Lower lobe of right lung (tissue), 2 donors: ENCODE measurements at places on chromosomes 12 and 14. TPM values are rescaled to one million over a fixed set of nuclear protein-coding genes. Genes with fewer than 3 reads are reported as not detected.

DNA sequence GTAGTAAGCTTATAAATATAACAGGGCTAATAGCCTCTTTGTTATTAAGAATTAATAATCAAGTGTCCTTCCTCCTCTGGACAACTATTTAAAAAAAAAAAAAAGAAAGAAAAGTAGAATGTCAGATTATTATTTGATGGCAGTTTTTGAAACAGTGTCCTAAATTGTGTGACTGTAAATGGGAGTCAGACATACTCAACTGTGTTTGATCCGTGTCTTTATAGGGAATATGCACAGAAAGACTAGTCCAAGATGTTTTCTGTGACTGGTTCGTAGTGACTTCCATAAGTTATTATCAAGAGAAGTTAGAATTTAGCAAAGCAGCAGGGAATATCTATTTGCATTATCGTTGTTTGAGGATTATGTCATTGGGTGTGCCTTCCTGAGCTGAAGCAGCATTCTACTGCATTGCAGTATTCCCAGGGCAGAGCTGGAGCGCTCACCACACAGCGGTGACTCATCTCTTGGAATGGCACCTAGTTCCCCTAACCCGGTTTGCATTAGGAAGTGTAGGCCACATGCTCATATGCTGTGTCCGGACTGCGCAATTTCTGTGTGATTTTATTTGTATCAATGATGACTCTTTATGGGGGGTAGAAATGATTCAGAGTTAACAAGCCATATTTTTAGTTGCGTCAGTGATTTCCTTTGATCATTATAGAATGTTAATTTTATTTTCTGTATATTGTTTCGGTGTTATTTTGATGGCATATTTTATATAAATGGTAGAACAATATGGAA, 7.9 kb downstream of the DYNC1H1 start:
- no peaks in the 10 kb centered on the region for H3K27me3 ChIP-seq
- H3K4me1 ChIP-seq = peaks cover 54% of the 10 kb centered on the region
- H3K36me3 ChIP-seq = peaks cover 34% of the 10 kb centered on the region
- peak overlapping the region; percentile 69 for H3K27ac ChIP-seq

The SERPINA9 gene
- total RNA-seq = not detected

GRCh38 chr14:106665814-106666213, 1139.4 kb downstream of the TMEM121 start:
- DNase-seq = no peak
- H3K4me1 ChIP-seq = no peaks in the 10 kb centered on the region
- no peak overlapping the region for H3K4me3 ChIP-seq
- H3K36me3 ChIP-seq = no peaks in the 10 kb centered on the region
- H3K27ac ChIP-seq = no peak overlapping the region

The ACSM4 gene
- total RNA-seq = not detected

DNA sequence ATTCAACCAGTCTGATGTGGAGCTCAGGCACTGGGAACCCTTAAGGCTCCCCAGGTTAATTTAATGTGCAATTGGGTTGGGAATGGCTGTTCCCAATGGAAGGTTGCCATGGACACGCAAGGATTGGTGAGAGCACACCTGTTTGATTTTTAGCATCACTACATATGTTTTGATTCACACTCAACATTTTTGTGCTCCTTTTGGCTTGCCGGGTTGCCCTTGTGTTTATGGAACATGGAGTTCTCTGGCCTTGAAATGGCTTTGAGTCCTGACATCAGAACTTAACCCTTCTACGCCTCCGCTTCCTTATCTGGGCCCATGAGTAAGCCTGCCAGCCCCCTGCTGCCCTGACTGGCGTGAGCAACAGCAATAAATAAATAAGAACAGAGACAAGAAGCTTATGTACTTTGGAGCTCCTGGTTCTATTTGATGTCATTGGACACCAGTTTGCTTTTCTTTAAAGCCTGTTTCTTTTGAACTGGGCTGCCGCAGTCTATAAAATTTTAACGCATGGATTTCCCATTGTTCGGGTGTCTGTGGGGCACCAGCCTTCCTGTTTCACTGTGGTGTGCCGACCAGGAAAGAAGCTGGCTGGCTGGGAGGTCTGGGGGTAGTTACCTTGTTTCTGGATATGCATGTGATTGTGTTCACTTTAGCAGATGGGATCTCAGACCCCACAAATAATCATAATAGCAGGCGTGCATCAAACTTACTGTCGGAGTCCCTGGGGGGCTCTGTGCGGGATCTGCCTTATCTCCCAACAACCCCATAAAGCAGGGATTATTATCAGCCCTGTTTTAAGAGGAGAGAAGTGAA, 27.8 kb downstream of the TBX3 start:
- no peak for DNase-seq
- no peak overlapping the region for H3K4me3 ChIP-seq
- no peaks in the 10 kb centered on the region for H3K36me3 ChIP-seq
- peaks cover 8% of the 10 kb centered on the region for H3K27me3 ChIP-seq
- H3K27ac ChIP-seq = peak overlapping the region; percentile 18

DNA sequence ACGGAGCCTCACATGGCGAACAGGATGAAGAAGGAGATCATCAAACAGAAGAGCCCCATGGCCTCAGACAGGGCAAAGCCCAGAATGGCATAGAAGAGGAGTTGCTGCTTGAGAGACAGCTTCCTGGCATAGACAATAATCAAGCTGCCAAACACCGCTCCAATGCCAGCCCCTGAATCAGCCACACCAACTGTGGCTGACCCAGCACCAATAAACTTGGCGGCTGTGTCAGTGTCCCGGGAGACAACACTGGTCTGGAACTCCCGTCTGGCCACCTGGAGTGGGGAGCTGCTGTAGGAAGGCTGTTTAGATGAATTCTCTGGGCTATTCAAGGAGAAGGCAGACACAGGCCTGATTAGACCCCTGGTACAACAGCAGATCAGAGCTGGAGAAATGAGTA, 100.1 kb downstream of the HEATR5A start:
- no peaks in the 10 kb centered on the region for H3K27me3 ChIP-seq
- H3K4me1 ChIP-seq = no peaks in the 10 kb centered on the region
- peaks cover 59% of the 10 kb centered on the region for H3K36me3 ChIP-seq
- H3K27ac ChIP-seq = no peak overlapping the region
- H3K4me3 ChIP-seq = no peak overlapping the region
- DNase-seq = no peak

The DCAF5 gene
- total RNA-seq = 54.5 TPM

GRCh38 chr14:105123064-105123665, 45.4 kb downstream of the JAG2 start:
- DNase-seq = no peak
- H3K36me3 ChIP-seq = no peaks in the 10 kb centered on the region
- no peak overlapping the region for H3K27ac ChIP-seq
- H3K4me1 ChIP-seq = peaks cover 14% of the 10 kb centered on the region
- no peak overlapping the region for H3K4me3 ChIP-seq
- H3K27me3 ChIP-seq = peaks cover 3% of the 10 kb centered on the region

- H3K4me3 ChIP-seq = no peak overlapping the region
- H3K27ac ChIP-seq = no peak overlapping the region
- DNase-seq = no peak
- H3K27me3 ChIP-seq = no peaks in the 10 kb centered on the region
Observed at GRCh38 chr14:55955175-55955574, 163.0 kb upstream of the PELI2 start.

DNA sequence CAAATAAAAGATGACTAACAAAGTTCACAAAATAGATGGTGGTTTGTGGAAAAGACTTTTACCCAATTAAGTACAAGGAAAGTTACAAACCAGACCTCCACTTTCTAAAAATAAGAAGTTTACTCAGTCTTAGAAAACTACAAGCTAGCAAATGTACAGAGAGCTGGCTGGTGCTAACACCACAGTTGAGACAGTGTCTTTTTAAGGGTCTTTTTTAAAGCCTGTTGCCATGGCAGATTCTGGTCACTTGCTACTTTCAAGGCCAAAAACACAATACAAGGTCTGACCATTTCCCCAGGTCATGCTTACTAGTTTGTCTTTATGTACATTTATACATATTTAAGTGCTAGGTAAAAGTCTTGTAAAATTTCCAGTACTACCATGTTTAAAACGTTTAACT, 2.4 kb downstream of the BTG1 start:
- peak overlapping the region; percentile 99 for H3K27ac ChIP-seq
- no peaks in the 10 kb centered on the region for H3K27me3 ChIP-seq
- H3K4me1 ChIP-seq = peaks cover 12% of the 10 kb centered on the region
- no peak for DNase-seq

The SDR39U1 gene
- 61.6 TPM for total RNA-seq

The HRK gene
- total RNA-seq = 0.18 TPM

DNA sequence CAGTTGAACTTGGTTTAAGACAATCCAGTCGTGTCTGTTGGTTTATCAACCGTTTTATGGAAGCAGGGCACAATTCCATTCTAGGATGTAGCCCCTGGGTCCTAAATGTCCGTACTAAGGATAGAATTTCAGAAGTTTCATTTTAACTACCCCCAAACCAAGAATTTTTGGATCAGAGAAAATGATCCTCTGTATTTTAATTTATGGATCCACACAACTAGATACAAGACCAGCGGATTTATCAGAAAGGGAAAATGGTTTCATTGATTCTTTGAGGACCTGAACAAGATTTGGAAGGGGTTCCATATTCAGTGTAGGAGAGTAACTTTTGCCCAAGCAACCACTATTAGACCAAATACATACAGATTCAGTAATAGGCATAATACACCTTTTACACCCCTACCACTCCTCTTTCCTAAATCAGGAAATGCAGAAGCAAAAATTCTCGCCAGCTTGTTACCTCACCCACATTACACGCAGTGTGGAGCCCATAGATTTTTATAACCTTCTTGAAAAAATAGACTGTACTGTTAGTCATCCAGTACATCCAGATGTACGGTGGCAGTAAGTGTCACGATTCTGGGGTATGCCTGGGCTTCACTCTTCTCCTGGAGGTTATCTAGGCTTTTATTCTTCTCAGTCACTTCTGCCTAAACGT, 1.4 kb upstream of the FBXL14 start:
- peaks cover 41% of the 10 kb centered on the region for H3K4me1 ChIP-seq
- H3K27me3 ChIP-seq = no peaks in the 10 kb centered on the region
- no peaks in the 10 kb centered on the region for H3K36me3 ChIP-seq
- peak overlapping the region; percentile 92 for H3K4me3 ChIP-seq
- DNase-seq = no peak

- no peaks in the 10 kb centered on the region for H3K36me3 ChIP-seq
- H3K4me3 ChIP-seq = no peak overlapping the region
- no peaks in the 10 kb centered on the region for H3K27me3 ChIP-seq
- no peak for DNase-seq
- H3K27ac ChIP-seq = no peak overlapping the region
- no peaks in the 10 kb centered on the region for H3K4me1 ChIP-seq
Observed at GRCh38 chr12:63078906-63079305, 72.1 kb downstream of the AVPR1A start.

The SERPINA3 gene
- total RNA-seq = 74.6 TPM

- no peak for DNase-seq
- H3K4me3 ChIP-seq = no peak overlapping the region
- H3K36me3 ChIP-seq = no peaks in the 10 kb centered on the region
- no peaks in the 10 kb centered on the region for H3K4me1 ChIP-seq
- H3K27me3 ChIP-seq = no peaks in the 10 kb centered on the region
- H3K27ac ChIP-seq = no peak overlapping the region
Observed at GRCh38 chr12:14164266-14164665, 182.9 kb upstream of the GRIN2B start.

DNA sequence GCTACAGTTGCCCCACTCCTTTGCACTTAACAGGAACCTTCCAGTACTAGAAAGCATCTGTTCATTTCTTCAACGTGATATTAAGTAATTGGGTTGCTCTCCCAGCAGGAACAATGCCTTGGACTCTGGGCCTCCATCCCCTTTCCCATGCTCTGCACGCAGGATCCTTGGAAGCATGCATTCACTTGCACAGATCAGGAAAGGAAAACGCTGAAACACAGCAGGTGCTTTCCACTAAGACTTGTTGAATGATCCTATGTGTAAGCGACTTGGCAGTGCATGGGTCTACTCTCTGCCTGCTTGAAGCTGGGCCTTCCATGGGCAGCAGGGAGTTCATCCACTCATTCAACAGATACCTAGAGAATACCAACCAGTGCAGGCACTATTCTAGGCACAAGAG, 2.3 kb downstream of the LTBP2 start:
- no peaks in the 10 kb centered on the region for H3K36me3 ChIP-seq
- H3K4me3 ChIP-seq = peak overlapping the region; percentile 71
- H3K4me1 ChIP-seq = peaks cover 27% of the 10 kb centered on the region
- DNase-seq = no peak
- peaks cover 24% of the 10 kb centered on the region for H3K27me3 ChIP-seq

DNA sequence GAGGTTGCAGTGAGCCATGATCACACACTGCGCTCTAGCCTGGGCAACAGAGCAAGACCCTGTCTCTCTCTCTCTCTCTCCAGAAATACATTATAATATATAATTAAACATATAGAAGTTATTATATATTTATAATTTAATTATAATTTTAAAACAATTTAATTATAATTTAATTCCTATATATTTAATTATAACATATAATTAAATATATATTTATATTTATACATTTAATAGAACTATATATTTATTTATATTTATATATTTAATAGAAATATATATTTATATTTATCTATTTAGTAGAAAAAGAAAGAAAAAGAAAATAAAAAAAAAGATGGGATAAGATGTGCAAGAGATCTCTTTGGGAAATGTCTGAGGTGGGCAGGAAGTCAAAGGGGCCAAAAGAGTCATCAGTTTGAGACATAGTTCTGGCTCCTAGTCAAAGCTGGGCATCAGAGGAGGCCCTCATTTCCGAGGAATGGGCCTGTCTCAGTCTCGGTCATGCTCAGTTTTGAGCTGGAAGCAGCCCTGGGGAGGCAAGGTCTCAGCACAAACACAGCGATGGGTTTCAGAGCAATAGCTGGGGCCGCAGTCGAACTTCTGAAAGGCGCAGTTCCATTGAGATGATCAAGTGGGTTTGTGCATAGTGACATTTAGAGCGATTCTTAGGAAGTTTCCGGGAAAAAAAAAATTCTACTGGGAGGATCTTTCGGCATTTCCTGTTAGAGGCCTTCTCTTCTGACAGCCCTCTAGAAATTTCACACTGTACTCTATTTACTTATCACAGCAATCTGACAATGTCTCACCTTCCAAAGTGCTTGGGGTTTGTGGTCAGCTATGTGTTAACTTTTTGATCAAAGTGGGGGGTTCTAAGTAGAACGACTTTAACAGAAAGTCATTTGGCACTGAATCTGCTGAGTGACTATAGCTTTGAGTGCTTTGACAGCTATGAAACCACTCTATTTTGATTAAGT, 58.7 kb upstream of the GZMB start:
- no peaks in the 10 kb centered on the region for H3K27me3 ChIP-seq
- no peak overlapping the region for H3K27ac ChIP-seq
- no peaks in the 10 kb centered on the region for H3K36me3 ChIP-seq
- no peak overlapping the region for H3K4me3 ChIP-seq
